Activated CD8-positive, alpha-beta T cell treated with anti-CD3 and anti-CD28 coated beads, Interleukin-2, amount 10 ng/mL, durations not matched to agents 7 days and 5 days (primary cell): ENCODE measurements at places on chromosomes 1 and 21. TPM values are rescaled to one million over a fixed set of nuclear protein-coding genes. Genes with fewer than 3 reads are reported as not detected.

- no peaks in the 10 kb centered on the region for H3K4me1 ChIP-seq
- no peak for DNase-seq
- no peak overlapping the region for H3K4me3 ChIP-seq
- no peak overlapping the region for H3K27ac ChIP-seq
- H3K36me3 ChIP-seq: no peaks in the 10 kb centered on the region
- no peaks in the 10 kb centered on the region for H3K27me3 ChIP-seq
Observed at GRCh38 chr1:244163861-244164510, 112.9 kb downstream of the ZBTB18 start.

DNA sequence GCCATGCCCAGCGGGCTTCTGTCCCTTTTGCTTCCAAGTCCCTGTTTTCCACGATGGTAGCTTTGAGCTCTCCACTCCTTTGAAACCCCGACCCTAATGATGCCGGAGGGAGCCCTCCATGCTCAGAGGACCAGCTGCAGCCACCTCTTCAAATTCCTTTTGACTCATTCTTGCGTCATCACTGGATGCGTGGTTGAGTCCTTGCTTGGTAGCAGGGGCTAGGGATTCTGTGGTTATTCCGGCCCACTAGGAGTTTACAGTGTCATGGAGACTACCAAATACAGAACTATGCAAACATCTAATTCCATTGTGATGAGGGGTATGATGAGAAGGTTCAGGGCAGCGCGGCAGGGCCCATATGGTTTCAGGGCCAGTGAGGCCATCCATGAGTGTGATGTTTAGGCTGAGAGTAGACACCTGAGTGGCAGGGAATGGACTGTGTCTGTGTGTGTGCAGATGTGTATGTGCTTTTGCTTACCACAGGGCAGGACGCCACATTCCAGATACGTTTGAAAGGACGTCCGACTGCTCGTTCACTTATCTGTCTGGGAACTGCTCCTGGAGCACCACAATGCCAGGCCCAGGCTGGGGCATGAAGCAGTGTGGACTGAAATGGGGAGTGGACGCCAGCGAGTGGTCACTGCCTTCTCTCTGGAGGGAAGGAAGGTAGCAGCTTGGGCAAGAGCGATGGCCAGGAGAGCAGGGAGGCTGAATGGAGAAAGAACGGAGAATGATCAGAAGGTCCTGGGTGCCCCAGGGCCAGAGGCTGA, 30.4 kb upstream of the ZBTB21 start:
- no peak for DNase-seq
- no peak overlapping the region for H3K4me3 ChIP-seq
- no peak overlapping the region for H3K27ac ChIP-seq
- H3K36me3 ChIP-seq: no peaks in the 10 kb centered on the region

DNA sequence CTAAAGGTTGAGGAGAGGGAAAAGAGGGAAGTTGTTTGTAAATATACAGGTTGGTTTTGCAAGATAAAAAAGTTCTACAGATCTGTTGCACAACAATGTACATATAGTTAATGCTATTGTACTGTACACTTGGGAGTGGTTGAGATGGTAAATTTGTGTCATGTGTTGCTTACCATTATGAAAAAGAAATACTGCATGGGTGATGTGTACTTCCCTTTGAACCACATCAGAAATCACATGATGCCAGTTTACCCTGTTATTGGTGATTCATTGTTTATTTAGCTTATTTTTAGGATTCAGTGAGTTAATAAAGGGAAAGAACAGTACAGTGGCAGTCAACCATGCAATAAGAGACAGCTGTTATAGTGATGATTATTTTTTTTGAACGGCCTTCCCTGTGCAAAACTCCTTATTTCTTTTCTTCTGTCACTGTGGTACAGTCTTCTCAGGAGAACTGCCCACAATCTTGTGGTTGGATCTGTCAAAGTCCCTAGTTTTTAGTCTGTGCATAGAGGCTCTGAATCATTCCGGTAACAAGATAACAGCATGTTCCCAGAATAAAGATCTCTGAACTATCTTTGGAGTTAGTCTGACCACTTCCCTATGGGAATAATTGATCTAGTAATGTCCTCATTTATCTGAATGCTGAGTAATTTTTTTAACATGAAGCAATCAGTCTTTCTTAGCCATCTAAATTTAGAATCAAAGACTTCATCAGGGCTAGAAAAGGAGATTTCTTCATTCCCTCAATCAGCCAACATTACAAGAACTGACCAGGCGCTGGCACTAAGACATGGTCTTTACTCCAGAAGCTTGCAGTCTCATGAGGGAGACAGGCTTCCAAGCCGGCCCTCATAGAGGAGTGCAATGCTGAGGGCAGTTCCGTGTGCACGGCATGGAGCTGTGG, 84.2 kb downstream of the SH3GLB1 start:
- no peaks in the 10 kb centered on the region for H3K27me3 ChIP-seq
- H3K4me1 ChIP-seq: no peaks in the 10 kb centered on the region
- no peak overlapping the region for H3K4me3 ChIP-seq
- DNase-seq: no peak
- H3K36me3 ChIP-seq: no peaks in the 10 kb centered on the region

DNA sequence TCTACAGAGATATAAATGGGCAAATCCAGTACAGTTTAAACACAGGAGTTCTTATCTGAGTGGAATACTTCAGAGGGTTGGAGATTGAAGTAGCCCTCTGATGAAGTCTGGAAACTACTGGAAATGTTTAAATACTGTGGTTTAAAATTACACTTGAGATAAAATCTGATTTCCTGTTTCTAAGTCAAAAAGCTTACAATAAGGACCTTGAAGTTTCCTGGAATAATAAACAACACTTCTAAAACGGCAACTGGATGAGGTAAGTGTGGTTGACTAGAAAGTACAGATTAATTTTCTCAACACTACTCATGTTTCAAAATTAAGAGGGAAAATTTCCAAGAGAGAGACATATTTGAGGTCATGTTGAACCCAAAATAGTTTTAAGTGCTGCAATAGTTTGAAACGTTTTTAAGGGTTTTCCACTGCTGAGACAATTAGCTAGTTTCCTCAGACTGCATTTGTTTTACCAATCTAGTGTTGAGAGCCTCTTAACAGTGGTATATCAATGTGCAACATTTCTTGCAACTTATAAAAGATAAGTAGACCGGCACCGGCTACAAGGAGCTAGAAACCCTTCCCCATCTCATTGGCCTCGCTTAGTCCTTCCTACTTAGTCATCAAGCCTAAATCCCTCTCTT, 27.4 kb downstream of the KCNA3 start:
- H3K27ac ChIP-seq: no peak overlapping the region
- DNase-seq: no peak
- peaks cover 8% of the 10 kb centered on the region for H3K36me3 ChIP-seq

The KRTAP20-4 gene
- total RNA-seq: not detected

The FMO4 gene
- 1.4 TPM for total RNA-seq

The DMAP1 gene
- 34.9 TPM for total RNA-seq

The PAPPA2 gene
- 0.05 TPM for total RNA-seq
